CD4-positive, alpha-beta T cell treated with Interleukin-2 at 100 ng/mL for 4 hours (primary cell): ENCODE measurements at places on chromosomes 6 and 20.

- no peak for DNase-seq
Measured at GRCh38 chr20:51516855-51517254, 25.7 kb downstream of the NFATC2 start.

DNA sequence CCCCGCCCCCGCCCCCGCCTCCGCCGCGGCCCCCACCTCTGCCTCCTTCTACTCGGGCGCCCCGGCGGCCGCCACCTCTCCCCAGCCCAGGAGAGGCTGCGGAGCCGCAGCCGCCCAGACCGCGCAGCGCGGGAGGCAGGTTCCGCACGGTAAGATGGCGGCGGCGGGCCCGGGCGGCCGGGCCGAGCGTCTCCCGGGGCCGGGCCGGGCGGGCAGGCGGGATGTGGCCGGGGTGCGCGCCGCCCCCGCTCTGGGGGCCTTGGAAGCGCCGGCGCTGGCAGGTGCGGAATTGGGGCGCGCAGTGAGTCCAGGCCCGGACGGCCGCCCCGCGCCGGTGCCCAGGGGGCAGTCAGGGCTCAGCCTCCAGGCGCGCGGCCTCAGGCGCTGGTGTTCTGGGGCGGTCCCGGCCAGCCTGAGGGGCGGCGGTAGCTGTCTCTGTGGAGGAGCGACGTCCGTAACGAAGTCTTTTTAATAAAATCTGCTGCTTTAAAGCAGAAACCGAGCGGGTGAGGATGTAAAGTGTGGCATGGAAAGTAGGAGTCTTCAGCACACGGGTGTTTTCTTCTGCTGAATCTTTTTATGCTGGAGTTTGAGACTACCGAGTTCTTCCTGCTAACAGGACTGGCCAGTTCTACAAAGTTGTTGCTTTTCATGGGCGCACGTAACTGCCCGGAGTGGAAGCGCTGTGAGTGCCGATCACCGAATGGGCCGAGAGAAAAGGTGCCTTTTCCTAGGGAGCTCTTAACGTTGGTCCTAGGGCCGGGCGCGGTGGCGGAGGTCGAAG, at the start of gene GID8:
Gene GID8 (plus strand): TSS at position 43 of the 784 bp plus-strand sequence. CDS start 3,356 bp downstream, outside the sequence.
- DNase-seq: peak; percentile 40

DNA sequence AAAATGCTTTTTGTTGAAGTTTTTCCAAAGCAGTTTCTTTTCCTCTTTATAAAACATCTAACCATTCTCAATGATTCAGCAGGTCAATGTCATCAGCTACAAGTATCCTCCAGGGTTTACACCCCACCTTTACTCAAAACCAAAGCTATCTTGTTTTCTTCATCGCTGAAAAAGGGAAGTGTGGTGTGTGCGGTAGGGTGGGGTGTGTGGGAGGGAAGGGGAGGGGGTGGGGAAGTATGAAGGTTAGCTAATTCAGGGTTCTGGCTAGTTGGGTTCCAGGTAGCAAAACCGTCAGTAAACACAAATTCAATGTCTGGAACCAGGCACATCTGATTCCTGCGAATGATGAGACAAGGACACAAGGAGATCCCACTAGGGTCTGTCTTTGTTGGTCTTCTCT, 189.6 kb downstream of the GJA10 start:
- DNase-seq: peak; percentile 78

- no peak for DNase-seq
Measured at GRCh38 chr20:64112691-64113443, 5.5 kb upstream of the NPBWR2 start.

- no peak for DNase-seq
Measured at GRCh38 chr6:160068346-160068745, 53.3 kb upstream of the SLC22A1 start.

DNA sequence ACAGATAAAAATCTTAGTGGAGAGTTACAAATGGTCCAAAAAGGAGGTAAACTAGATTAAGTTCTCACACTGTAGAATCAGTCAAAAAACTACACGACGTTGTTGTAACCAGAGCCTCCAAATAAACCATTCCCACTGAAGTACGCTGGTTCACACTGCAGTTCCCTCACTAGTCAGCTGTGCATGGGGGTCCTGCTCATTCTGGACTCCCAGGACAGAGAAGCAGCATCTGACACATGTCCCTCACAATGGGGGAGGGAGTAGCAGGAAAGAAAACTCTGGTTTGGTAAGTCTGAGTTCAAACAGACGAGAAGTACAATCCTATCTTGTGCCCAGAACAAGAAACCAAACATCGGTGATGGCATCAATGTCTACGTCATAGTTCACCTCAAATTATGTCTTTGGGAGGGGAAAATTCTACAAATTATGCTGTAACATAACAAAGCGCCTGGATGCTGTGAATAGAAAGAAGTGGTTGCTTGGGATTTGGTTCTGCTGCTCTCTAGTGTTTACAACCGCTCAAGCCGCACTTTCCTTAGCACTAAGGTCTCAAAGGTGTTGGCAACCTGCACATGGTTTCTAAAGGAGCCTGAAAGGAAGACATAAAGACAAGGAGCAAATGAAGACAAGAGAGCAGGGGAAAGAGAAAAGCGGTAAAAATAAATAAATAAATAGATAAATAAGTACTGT, 208.0 kb downstream of the GMDS start:
- no peak for DNase-seq

DNA sequence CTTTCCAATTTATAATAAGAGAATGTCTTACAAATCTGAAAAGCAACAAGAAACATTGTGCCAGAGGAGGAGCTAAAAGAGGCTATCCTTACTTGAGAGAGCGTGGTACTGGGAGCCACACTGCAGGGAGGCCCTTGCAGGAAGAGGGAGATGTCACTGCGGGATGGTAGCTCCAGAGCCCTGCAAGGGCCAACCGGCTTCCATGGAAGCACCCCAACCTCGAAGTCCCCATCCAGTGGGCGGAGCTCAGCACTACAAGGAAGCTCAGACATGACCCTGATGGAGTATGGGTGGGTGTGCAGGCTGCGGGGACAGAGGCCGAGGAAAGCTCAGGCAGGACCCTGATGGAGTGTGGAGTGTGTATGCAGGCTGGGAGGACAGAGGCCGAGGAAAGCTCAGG, 57.8 kb upstream of the RPS6KA2 start:
- no peak for DNase-seq

DNA sequence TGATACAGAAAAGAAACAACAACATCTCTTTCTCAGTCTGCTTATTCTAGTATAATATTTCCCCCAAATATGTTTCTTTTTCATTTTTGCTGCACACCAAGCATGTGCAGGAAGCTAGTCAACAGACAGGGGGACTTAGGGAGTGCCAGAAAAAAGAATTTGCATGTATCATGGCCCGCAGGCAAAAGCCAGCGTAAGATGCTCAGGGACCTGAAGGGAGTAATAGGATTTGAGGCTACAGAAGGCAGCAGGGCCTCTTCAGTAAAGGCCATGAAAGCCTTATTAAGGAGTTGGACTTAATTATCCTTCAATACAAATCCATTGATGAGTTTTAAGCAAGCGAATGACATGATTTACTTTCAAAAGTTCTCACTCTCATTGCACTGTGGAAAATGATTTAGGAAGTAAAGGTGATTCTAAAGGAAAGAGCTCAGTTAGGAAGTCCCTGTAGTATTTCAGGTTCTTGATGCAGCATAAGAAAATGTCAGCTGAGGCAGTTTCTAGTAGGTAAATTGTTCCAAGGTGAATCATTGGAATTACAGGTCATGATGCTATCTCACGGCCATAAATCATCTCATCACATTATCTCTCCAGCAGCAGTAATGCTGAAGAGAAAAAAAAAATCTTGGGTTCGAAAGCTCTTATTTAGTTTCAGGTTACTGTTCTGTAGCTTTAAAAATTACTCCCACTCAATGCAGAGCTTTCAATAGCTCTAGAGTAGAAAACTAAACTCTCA, 94.8 kb downstream of the PTCHD4 start:
- DNase-seq: no peak

DNA sequence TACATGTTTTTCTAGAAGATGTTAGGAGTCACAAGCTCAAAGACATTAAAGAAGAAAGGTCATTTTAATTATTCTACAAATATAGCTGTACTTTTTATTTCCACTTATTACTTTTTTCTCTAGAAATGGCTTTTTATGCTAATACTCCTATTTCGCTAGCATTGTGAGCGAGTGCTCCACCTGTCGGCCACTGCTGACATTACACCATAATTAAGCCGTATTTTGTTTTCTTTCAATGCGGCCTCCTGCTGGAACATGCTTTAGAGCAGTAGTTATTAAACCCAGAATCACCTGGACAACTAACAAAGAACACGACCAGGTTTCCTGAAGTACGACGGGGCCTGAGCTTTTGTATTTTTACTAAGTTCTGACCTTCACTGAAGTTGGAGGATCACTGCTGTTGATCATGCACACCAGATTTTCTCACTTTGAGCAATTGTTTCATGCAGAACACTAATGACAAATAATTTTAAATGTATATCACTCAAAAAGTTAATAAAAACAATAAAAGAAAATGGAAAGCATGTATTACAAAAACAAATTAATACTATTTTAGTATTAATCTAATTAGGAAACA, 74.1 kb upstream of the PAK5 start:
- DNase-seq: peak; percentile 33

GRCh38 chr6:13559968-13560650, 14.3 kb upstream of the SIRT5 start:
- DNase-seq: no peak

GRCh38 chr20:33229843-33230242, 6.0 kb upstream of the BPIFA1 start:
- no peak for DNase-seq

GRCh38 chr20:57438552-57438951, 47.4 kb downstream of the RBM38 start:
- no peak for DNase-seq

GRCh38 chr6:160027076-160027475, 58.2 kb downstream of the IGF2R start:
- DNase-seq: no peak

GRCh38 chr6:163455552-163455951, 41.0 kb downstream of the QKI start:
- DNase-seq: no peak

DNA sequence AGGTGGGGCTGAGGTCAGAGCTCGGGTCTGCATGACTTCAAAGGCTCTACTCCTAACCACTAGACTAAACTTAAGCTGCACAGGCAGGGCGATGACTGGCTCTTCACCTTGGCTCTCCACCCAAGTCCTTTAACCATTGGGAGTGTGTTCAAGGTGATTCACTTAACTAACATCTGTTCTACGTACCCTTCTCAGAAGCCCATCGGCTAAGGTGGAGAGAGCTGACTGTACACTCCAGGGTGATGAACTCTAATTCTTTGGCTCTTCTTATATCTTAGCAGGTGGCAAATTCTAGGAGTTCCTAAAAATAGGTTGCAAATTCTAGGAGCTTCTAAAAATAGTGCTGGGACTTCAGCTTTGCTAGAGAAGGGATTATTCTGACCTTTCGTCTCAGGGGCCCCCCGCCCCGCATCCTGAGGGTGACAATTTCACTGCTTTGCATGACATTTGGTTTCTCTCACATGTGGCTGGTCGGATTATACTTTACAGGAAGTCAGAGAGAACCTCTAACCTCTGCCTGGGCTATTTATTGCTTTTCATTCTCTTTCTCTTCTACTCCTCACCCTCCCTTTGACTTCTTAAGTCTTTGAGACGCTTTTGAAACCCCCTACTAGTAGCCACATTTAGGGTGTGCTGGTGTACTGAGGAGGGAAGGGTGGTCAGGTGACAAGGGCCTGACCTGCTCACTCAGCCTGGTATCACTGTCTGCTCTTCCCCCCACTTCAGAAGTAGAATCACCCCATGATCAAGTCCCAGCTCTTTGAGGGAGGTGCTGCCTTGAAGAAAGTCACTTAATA, 55.5 kb downstream of the PRDM1 start:
- peak; percentile 85 for DNase-seq

GRCh38 chr6:111625461-111626391, 20.0 kb upstream of the TRAF3IP2 start:
- DNase-seq: no peak

DNA sequence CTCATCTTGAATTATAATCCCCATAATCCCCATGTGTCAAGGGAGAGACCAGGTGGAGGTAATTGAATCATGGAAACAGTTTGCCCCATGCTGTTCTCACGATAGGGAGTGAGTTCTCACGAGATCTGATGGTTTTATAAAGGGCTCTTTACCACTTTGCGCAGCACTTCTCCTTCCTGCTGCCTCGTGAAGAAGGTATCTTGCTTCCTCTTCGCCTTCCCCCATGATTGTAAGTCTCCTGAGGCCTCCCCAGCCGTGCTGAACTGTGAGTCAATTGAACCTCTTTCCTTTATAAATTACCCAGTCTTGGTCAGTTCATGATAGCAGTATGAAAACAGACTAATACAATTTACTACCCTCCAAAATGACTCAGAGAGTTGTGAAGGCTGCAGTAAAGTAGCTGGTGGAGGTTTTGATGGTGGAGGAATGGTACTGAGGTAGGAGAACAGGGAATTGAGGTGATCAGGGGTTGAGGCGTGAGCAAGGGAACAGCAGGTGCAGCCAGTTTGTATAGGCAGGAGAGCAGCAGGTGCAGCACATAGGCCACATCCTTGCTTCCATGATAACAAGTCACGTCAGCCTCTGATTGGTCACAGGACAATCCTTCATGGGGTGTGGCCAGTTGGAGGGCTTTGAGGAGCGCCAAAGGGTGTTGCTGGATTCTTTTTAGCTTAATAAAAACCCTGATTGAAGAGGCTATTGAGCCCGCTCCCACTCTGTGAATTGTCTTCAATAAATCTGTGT, 150.0 kb downstream of the CDC5L start:
- no peak for DNase-seq

DNA sequence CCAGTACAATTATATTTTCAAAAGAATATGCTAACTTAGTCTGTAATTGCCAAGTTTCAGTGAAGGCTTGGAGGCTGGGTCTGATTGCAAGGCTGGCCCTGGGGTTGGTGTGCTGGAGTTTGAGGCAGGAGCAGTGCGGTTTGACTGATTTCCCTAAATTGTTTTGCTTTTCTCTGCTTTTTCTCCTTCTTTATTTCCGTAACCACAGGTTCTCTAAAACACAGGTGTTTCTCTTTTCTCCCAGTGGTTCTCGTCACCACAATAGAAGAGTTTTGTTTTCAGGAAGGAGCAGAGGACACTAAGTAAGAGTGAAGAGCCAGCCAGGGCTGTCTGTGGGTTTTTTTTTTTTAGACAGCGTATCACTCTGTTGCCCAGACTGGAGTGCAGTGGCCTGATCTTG, 8.2 kb upstream of the SNX9 start:
- no peak for DNase-seq

DNA sequence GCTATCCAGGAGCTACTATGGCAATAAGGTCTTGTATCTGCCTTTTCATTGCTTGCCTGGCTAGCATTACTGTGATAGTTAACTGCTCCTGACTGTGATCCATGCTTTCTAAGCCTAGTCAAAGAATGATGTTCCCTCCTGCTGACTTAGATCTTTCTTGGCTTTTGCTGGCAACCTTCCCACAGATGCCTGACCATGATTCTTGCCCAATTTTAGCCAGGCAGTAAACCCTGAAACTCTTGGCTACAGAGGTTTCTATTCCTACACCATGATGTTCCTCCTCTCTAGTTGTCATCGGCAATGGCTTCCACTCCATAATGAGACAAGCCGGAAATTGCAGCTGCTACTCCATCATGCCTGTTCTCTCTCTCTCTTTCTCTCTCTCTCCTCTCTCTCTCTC, 238.1 kb downstream of the HAO1 start:
- DNase-seq: no peak

- DNase-seq: no peak
Measured at GRCh38 chr6:145350928-145351327, 384.4 kb downstream of the EPM2A start.

GRCh38 chr6:153170511-153170910, 39.4 kb upstream of the RGS17 start:
- no peak for DNase-seq
